ENCODE measurements at places on chromosomes 7 and 10.
A peak's percentile ranks its signal among the peaks of the same experiment; 100 is the strongest.

- DNase-seq = no peak
These were observed 198.3 kb downstream of the RPS24 start for GRCh38 chr10:78231939-78232338.

DNA sequence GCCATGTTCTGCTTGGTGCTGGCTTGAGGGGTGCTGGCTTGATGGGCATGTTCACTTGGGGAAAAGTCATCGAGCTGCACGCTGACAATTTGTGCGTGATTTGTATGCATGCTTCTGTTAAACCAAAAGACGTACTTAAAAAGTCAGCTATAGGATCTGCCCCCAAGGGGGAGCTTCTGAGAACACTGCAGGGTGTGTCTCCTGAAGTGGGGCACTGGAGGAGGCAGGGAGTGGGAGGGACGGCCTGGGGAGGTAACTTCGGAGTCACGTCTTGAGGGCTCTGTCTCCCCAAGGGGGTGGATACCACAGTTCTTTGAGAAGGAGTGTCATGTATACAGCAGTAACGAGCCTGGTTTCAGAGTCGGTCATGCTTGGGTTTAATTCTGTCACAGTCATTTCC lies 406.5 kb downstream of the PLXNA4 start:
- DNase-seq = no peak

DNA sequence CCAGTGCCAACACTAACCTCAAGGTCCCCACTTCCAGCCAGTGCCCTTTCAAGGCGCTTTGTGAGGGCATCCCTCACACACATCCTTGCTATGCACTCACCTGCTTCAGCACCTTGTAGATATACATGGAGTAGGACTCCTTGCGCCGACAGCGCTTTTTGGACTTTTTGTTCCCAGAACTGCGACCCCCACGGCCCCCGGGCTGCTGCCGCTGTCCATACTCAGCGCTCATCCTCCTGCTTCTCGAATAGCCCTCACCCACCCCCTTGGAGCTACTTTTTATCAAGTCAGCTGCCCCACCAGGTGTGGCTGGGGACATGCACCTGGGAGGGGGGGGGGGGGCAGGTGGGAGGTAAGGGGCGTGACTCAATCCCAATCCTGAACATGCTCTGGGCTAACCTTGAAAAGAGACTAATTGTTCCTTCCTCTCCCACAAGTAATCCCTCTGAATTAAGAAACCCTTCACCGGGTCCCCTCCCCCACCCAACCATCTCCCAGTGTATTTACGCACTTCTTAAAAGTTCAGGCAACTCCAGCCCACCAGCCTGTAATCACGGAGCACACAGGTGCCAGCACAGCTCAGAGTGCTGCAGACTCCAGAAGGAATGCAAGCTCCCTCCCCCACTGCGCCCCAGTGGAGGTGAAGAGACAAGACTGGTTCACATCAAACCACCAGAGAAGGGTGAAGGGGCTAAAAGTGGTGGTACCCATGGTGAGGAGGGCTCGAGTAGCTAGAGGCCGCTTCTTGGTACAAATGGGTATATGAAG lies at the start of gene H2BK1:
Gene H2BK1, minus strand, starts transcription at position 402 of the 768 bp plus-strand sequence. Its CDS starts 170 bp downstream, at position 232.
- DNase-seq = no peak

GRCh38 chr10:43205681-43206390 lies 61.0 kb downstream of the RASGEF1A start:
- DNase-seq = no peak

DNA sequence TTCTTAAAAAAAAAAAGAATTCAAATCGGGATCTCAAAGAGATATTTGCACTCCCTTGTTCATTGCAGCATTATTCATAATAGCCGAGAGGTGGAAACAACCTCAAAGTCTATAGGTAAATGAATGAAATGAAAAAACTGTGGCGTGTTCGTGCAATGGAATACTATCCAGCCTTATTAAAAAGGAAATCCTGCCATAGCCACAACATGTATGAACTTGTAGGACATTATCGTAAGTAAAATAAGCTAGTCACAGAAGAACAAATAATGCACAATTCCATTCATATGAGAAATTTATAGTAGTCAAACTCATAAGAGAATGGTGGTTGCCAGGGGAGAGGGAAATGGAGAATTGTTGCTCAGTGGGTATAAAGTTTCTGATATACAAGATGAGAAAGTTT lies 37.9 kb downstream of the GRK5 start:
- DNase-seq = no peak

DNA sequence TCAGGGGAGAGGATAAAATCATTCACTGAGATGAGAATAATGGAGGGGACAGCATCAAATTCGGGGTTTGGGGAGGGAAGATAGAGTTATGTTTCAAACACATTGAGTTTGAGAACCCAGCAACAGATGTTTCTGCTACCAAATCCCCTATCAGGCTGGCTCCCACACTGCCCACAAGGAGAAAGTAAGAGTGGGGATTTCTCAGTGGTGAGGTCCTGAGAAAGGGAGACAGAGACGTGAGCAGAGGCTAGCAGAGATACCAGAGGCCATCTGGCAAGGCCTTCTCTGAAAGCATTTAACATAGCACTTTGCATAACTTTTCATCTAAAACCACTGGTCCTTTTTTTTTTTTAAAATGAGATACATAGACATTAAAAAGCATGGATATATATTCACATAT lies 7.8 kb upstream of the SLF2 start:
- no peak for DNase-seq

DNA sequence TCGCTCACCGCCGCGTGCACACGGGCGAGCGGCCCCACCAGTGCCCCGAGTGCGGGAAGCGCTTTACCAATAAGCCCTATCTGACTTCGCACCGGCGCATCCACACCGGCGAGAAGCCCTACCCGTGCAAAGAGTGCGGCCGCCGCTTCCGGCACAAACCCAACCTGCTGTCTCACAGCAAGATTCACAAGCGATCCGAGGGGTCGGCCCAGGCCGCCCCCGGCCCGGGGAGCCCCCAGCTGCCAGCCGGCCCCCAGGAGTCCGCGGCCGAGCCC lies 3.3 kb downstream of the REPIN1 start:
- DNase-seq = no peak

DNA sequence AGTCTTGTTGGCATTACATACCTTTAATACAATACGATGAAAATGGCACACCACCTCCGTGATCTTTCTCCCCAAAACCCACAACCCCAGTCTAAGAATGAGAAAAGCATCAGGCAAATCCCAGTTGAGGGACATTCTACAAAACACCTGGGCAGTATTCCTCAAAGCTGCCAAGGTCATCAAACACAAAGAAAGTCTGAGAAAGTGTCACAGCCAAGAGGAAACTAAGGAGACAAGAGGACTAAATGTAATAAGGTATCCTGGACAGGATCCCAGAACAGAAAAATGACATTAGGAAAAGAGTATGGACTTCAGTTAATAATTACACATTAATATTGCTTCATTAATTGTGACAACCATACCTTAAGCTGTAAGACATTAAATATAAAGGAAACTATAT lies 14.5 kb upstream of the FRMD4A start:
- DNase-seq = no peak

DNA sequence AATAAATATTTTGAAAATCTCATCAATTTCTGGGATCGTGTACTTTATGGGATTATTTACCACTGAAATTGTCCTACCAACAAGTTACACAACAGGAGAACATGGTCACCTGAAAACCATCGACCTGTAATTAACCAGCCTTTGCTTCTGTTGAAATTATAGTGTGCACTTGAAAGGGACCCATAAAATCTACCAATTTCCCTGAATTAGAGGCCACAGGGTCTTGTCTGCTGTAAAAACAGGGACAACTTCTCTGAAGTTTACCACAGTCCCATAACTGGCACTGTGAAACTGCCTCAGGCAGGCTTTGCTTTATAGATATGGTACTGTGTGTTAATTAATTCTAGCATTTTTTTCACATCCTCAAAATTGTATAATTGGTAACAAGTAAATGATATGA lies 37.7 kb downstream of the RAB19 start:
- no peak for DNase-seq

DNA sequence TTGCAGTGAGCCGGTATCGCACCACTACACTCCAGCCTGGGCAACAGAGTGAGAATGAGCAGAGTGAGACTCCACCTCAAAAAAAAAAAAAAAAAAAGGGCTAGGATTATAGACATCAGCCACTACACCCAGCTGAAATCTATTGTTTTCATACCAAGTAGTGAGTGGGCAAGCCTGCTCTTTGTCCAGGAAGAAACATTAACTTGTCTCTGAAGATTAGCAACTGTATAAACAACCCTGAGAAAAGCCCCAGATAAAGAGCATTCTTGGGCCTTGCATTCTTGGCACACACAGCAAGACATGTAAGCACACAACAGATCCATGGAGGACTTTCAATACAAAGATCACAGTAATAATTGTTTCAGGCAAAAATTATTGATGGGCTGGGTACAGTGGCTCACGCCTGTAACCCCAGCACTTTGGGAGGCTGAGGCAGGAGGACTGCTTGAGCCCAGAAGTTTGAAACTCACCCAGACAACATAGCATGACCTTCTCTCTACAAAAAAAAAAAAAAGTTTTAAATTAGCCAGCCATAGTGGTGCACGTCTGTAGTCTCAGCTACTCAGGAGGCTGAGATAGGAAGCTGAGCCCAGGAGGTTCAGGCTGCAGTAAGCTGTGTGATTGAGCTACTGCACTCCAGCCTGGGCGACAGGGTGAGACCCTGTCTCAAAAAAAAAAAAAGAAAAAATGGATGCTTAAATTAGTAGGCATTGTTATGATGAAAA lies 4.4 kb downstream of the PSPH start:
- DNase-seq = no peak

DNA sequence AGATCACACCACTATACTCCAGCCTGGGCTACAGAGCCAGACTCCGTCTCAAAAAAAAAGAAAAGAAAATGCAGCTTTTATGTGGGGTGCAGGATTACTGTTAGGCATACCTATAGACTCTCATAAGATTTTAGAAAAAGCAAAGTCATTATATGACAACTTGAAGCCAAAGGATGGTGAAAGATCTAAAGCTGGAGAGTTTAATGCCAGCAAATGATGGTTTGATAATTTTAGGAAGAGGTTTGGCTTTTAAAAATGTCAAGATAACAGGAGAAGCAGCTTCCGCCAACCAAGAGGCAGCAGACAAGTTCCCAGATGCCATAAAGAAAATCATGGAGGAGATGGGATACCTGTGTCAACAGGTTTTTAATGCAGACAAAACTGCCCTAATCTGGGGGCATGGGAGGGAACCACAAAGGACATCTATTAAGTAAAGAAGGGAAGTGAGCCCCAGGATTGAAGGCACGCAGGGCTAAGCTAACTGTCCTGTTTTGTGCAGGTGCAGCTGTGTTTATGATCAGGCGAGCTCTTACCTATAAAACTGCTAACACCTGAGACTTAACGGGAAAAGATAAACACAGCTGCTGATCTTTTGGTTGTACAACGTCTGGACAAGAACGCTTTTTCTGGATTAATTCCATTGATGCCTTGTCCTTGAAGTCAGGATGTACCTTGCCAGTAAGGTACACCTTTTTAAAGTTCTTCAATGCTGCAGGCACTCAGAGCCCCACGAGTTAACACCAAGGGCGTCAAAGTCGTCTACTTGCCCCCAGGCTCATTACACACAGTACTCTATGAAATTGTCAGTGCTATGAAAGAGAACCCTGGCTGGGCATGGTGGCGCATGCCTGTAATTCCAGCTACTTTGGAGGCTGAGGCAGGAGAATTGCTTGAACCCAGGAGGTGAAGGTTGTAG lies 10.5 kb upstream of the ANKRD61 start:
- DNase-seq = no peak

- no peak for DNase-seq
These were observed 37.0 kb downstream of the CHCHD3 start for GRCh38 chr7:133044722-133045473.

- DNase-seq = no peak
These were observed 183.3 kb downstream of the PTN start for GRCh38 chr7:137160236-137160635.

DNA sequence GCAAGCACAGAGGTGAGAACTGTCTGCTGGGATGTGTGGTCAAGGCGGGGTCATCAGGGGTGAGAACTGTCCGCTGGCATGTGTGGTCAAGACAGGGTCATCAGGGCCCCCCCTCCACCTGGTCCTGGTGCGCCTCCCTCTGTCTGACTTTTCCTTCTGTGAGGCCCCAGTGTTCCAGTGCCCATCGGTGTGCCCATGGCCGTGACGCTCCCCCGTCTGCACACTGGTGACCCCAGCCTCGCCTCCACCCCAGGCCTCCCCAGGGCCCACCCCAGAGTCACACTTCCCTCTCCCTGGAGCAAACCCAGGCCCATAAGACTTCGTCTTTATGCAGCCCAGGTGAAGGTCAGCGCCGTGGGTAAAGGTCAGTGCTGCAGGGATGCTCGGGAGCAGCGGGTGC lies 70.1 kb upstream of the TCERG1L start:
- no peak for DNase-seq

DNA sequence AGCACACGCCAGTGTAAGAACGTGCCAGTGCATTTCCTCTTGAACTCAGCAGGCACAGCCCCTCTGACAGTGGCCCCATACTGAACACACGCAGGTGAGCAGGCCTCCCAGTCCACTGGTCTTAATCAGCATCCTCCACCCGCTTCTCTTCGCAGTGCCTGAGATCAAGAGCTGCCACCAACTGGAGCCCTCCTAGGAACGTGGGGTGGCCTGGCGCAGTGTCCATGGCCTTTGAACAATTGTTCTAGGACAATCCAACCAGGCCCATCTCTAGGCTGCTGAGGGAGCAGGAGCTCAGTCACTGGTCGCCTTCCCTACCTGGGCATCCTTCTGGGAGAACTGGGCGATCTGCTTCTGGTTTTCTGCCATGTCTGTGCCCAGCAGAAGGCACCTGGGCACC lies 15.2 kb downstream of the PYROXD2 start:
- DNase-seq = no peak

- DNase-seq = no peak
These were observed 68.9 kb downstream of the MYOF start for GRCh38 chr10:93413252-93413689.

GRCh38 chr7:100983451-100984187 lies 14.3 kb downstream of the MUC12 start:
- peak; percentile 55 for DNase-seq

DNA sequence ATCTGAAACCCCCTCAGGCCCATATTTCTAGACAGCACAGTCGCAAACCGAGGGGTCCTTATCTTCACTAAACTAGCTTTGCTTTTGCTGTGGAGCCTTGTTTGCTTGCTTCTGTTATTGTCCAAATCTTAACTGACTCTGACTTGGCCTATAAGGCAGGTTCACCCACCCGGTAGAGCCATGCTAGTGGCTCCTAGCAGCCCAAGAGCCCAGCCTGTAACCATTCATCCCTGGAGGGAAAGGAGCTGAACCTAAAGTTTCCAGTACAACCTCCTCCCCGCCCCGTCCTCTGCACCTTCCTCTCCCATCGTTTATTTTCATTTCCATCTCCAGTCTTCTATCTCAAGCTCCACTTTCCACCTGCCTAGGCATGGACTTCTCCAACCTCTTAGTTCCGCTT lies 345.7 kb downstream of the PTPRN2 start:
- no peak for DNase-seq

GRCh38 chr10:132402781-132403241 lies 5.8 kb downstream of the PWWP2B start:
- DNase-seq = no peak
